GM06990 (cell line): ENCODE measurements at places on chromosomes 5 and 9.

DNA sequence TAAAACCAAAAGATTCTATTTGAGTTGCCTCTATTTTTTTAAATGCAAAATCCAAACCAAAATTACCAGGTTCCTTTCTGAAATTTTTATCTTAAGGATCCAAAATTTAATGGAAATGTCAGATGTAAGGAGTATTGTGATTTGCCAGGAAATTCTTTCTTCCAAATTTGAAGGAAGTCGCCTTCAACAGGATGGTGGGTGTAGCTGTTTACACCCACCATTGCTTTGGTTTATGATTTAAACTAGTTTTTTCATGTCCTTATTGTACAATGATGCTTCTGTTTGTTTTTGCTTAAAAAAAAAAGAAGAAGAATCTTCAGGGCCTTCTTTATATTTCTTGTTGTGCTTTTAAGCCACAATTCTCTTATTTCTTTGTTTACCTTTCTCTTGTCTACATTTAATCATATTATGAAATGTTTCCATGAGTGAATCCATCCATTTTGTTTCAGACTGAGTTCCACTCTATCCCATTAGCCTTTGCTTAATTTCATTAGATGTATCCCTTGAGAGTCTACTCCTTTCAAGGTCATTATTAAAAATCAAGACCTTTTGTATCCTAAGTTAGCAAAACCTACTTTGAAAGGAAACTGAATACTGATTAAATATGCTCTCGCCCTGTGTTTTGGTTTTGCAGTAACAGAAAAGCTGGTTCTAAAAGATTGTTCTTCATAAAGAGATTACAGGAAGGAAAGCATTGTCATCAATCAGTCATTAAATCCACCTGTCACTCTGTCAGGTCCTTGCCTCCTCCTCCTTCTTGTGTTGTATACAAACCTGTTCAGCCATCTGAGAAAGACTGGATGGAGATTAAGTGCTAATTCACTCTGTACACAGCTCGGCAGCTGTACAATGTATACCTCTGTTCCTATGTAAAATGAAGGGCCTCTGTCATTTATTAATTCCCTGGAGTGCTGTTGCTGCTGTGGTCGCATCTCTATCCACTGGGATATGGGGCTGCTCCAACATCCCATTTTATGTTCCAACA lies 45.5 kb upstream of the SLC2A8 start:
- no peak for DNase-seq

DNA sequence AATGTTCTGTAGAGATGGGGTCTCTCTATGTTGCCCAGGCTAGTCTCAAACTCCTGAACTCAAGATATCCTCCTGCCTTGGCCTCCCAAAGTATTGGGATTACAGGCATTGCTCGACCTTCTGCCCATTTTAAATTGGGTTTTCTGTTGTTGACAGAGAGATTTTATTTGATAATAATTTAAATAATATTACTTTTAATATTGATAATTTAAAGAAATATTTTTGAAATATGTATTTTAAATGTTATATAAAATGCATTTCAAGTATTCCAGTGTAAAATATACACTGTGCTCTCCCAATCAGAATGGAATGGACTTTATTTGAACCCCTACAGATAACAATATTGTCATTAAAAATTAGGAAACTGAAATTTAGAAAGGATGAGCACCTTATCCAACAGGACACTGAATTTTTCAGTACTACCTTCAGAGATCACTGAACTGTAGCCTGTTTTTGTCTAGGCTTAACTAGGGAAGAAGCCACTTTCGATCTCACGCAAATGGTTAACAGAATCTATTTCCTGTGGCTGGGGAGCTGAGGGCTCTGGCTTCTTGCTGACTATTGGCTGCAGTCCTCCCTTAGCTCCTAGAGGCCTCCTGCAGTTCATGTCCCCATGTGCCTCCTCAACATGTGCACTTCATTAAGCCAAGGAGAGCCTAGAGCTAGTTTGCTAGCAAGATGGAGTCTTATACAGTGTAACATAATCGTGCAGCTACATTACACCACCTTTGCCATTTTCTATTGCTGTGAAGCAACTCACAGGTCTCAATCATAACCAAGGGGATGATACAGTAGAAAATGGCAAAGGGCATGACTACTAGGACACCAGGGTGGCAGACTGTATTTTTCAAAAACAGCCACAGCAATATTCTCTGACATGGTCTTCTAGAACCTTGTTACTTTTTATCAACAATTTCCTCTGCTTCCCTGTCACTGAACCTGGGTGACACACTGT lies 150.0 kb downstream of the CDC42SE2 start:
- peak; percentile 39 for DNase-seq

DNA sequence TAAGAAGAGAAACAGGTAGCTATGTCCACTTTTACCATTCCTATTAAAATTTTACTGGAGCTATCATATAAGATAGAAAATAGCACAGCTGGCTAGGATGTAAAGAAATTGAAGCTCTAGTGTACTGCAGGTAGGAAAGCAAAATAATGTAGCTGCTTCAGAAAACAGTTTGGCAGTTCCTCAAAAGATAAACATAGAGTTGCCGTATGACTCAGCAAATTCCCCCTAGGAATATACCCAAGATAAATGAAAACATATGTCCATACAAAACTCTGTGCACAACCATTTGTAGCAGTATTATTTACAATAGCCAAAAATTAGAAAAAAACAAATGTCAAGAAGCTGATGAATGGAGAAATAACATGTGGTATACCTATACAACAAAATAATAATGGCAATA lies 64.6 kb upstream of the SHISAL2B start:
- DNase-seq = no peak

GRCh38 chr5:54996466-54996865 lies 11.1 kb upstream of the ESM1 start:
- no peak for DNase-seq

- DNase-seq = no peak
These were observed 15.6 kb upstream of the PTBP3 start for GRCh38 chr9:112349008-112349333.

- DNase-seq = no peak
These were observed 60.1 kb upstream of the SPATA31C2 start for GRCh38 chr9:88198341-88198807.

GRCh38 chr5:119708076-119708790 lies 78.9 kb downstream of the FAM170A start:
- DNase-seq = no peak

- DNase-seq = no peak
These were observed 1148.1 kb upstream of the ACO1 start for GRCh38 chr9:31236344-31236743.

GRCh38 chr9:137044502-137045177 lies 1.3 kb downstream of the NPDC1 start:
- no peak for DNase-seq

- DNase-seq = no peak
These were observed 98.1 kb upstream of the NMUR2 start for GRCh38 chr5:152503206-152503605.

- no peak for DNase-seq
These were observed 141.5 kb upstream of the GAS1 start for GRCh38 chr9:87088621-87089365.

DNA sequence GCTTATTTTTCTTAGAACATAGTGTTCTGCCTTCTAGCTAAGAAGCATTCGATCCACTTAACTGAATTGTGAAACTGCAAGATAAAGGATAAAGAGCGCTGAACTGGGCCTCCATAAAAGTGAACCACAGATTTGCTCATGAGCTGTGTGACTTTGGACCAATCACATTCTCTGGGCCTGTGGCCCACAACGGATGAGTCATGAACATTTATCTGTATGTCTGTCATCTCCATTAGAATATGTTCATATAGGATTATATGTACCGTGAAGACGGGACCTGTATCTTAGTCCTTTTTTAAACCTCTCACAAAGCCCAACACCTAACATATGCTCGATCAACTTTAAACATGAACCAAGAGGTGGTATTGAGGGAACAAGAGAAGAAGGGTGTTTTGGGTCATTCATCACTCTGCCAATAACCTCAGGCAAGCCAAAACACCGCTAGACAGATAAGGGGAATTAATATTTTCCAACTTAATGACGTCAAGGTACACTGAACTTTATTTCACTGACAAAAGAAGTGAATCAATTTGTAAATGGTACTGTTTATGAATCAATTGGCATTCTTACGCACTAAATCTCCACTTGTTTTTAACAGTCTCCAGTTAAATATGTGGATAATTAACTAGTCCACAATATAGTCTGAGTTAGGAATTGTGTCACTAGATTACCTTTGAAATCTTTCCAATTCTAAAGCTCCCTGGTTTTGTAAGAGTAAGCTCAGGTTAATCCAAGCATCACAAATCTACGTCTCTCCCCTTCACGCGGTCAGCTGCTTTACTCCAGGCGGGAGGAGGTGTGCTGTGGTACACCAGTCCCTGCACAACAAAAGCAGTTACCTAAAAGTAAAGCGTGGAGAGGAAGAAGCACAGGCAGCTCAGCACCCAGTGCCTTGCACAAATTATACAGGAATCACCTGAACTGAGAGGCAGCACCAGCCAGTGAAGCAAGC lies 1.6 kb downstream of the TMEM245 start:
- DNase-seq = no peak

GRCh38 chr5:111454198-111454622 lies 58.1 kb downstream of the STARD4 start:
- no peak for DNase-seq

DNA sequence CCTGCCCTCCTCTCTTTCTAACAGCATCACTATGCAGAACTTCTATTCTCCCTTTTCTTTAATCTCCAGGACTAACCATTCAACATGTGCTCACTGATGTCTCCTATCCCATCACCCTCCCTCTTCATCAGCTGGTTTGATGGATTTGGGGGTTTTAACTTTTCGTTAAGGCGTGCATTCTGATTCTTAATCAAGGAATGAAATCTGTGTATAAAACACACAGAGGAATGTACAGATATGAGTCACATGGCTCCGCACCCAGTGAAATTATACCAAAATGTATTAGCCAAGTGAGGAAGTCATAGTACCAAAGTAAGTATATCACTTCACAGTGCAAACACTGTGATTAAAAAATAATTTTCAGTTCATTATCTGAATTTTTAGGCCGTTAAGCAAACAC lies 35.2 kb downstream of the MARCHF11 start:
- DNase-seq = no peak

GRCh38 chr5:41763081-41763480 lies 107.1 kb downstream of the OXCT1 start:
- no peak for DNase-seq

DNA sequence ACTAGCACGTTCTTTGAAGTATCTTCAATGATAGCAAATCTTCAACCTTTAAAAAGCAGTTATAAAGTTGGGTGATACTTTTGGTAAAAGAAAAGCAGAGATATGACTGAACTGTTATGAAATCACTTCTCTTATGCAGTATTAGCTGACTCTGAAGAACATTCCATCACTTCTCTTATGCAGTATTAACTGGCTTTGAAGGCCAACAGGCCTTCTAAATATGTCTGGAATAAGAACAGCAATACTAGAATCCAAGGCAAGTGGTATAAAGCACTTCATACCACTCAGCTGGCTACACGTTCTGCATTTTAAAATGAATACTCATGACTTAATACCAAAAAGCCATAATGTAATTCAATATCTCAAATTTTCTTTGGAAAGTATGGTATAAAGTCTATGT lies 17.3 kb downstream of the SKIC3 start:
- no peak for DNase-seq

GRCh38 chr9:69036309-69036708 lies 757 bp downstream of the FXN start:
- DNase-seq = no peak

DNA sequence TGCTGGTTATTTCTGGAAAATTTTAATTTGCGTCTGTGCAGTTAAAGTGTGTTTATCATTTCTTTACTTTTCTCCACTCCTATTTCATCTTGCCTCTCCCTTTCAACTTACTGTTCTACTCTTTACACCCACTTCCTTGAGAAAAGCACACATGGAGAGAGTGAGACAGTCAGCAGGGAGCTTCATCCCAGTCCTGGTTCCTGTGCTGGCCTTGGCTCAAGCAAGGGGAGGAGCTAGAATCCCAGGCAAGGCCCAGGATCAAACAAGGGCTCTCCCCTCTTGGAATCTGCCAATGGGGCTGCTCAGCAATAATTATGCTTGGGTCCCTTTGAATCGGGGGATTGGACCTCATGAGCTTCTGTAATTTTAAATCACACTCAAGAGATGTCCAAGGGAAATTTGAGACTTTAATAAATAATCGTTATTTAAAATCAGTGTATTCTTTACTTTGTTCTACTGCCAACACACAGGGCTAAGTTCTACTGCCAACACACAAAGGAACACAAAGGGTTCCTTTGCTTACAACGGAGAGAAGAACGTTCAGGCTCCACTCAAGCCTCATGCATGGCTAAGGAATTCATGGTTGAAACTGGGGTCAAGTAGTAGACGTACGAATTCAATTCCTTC lies 439.3 kb upstream of the DAB2 start:
- DNase-seq = no peak

- no peak for DNase-seq
These were observed 9.4 kb upstream of the SMIM23 start for GRCh38 chr5:171776213-171776612.

GRCh38 chr9:137672907-137673791 lies 54.3 kb downstream of the EHMT1 start:
- peak; percentile 54 for DNase-seq

GRCh38 chr9:124342776-124343485 lies 72.3 kb downstream of the PSMB7 start:
- DNase-seq = no peak

DNA sequence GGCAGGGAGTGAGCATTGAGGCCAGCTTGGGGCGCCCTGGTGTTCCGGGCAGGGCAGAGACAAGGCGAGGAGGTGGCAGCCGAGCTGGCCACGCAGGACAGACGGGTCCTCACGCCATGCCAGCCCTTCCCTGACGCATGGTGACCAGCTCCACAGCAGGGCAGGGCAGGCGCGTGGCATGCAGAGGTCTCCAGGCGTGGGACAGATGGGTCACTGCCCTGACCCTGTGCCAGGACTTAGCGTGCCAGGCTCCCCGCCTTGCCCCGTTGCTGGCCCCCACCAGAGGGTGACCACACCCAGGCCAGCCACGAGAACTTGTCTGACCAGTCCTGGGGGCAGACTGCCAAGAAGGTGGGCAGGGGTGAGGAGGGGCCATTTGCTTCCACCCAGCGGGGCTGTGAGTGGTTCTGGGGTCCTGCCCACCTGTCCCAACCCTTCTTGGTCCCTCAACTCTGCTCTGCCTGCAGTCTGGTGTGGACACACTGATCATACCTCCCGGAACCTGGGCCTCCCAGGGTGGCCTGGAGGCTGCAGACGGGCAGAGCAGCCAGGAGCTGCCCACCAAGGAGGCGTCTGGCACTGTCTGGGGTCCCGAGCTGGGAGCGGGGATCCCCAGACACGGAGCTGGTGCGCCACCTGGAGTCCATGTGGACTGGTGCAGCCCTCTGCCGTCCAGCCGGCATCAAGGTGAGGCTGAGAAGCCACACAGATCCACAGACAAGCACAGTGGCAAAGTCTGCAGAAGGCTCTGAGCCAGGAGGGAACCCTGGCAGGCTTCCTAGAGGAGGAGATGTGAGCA lies at the start of gene RNF224:
TSS of gene RNF224 (plus strand) at position 449 of the 799 bp plus-strand sequence. CDS start 834 bp downstream, outside the sequence.
- DNase-seq = peak; percentile 82

- DNase-seq = no peak
These were observed 17.7 kb upstream of the IL6ST start for GRCh38 chr5:56012281-56012963.

- no peak for DNase-seq
These were observed 6.7 kb downstream of the OR1K1 start for GRCh38 chr9:122806661-122807060.

- DNase-seq = no peak
These were observed 131.6 kb upstream of the TBCA start for GRCh38 chr5:77907786-77908185.

- DNase-seq = no peak
These were observed 14.6 kb upstream of the ARSI start for GRCh38 chr5:150317048-150318003.
